ENCODE measurements at places on chromosomes 11 and 22.

DNA sequence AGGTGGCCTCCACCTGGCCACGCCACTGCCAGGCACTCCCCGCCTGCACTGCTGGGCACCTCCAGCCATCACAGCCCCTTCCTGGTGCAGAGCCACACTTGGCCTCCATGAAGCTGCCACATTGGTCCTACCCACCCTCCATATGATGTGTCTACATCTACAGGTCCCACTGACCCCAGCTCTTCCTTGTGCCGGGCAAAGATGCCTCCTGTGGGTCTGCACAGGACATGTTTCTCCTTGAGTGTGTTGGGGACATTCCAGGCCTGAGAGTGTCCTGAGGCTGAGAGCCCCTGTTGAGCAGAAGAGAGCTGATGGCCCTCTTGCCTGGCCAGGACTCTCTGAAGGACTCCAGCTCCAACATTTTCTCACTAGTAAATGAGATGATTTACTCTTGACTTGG is 7.5 kb downstream of the THY1 start:
- no peak for DNase-seq

- no peak for DNase-seq
Measured at GRCh38 chr11:8093931-8094575, 13.0 kb downstream of the TUB start.

DNA sequence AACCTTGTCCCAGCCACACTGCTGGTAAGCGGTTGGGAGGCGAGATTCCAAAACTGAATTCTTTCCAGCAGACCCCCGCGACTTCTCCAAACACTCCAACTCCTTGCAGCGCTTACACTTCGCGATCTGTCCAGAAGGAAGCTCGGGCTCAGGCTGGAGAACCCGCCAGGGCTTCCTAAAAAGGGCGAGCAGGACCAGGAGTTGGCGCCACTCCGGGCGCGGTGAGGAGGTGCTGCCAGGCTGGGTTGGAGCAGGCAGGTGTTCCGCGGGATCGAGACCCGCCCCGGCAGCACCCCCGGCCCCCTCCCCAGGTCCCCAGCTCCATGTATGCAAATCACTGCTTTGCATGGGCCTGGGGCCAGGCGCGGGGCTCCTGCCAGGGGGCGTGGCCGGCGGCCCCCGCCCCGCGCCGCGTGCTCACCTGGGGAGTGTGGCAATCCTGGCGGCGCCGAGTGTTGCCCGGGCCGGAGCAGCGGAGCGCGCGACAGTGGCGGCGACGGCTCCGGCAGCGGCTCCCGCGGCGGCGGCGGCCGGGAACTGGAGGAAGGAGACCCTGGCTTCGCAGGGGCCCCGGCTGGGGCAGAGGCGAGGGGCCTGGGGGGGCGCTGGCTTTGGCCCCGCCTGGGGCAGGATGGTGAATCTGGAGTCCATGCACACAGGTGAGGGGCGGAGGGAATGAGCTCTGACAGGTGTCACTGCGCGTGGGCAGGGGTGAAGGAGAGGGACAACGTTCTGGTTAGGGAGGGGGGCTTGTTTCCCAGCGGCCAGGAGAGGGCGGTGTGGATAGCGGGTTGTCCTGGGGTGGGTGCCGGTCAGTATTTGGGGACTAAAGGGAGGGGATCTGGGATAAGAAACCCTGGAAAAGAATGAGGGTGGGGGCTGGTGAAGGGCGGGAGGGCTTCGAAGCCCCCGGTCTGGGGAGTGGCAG is at the start of gene POU2F3:
POU2F3 (plus strand) TSS at position 428 of the 928 bp plus-strand sequence; CDS start at position 632, 204 bp downstream.
- DNase-seq = no peak

GRCh38 chr11:16018931-16019330 is 337.4 kb downstream of the SOX6 start:
- DNase-seq = no peak

GRCh38 chr11:32333320-32333991 is 101.9 kb downstream of the WT1 start:
- no peak for DNase-seq

- no peak for DNase-seq
Measured at GRCh38 chr11:107563702-107564101, 1.8 kb downstream of the ALKBH8 start.

DNA sequence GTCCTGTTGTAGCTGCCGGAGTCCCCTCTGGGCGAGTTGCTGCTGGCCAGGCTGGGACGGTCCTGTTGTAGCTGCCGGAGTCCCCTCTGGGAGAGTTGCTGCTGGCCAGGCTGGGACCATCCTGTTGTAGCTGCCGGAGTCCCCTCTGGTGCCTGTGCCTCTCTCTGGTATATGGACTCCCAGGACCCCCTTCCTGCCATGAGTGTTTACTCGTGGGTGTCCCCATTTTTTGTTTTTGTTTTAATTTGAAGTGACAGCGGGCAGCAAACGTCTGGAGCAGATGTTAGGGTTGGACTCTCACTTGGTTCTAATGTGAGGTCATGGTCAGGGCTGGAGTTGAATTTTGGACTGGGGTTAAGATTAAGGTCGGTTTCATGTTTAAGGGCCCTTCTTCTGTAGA is 14.2 kb downstream of the SHANK3 start:
- DNase-seq = no peak

GRCh38 chr22:19770349-19771220 is 10.0 kb downstream of the TBX1 start:
- DNase-seq = no peak

GRCh38 chr22:42645341-42645937 is 3.8 kb downstream of the CYB5R3 start:
- DNase-seq = no peak

DNA sequence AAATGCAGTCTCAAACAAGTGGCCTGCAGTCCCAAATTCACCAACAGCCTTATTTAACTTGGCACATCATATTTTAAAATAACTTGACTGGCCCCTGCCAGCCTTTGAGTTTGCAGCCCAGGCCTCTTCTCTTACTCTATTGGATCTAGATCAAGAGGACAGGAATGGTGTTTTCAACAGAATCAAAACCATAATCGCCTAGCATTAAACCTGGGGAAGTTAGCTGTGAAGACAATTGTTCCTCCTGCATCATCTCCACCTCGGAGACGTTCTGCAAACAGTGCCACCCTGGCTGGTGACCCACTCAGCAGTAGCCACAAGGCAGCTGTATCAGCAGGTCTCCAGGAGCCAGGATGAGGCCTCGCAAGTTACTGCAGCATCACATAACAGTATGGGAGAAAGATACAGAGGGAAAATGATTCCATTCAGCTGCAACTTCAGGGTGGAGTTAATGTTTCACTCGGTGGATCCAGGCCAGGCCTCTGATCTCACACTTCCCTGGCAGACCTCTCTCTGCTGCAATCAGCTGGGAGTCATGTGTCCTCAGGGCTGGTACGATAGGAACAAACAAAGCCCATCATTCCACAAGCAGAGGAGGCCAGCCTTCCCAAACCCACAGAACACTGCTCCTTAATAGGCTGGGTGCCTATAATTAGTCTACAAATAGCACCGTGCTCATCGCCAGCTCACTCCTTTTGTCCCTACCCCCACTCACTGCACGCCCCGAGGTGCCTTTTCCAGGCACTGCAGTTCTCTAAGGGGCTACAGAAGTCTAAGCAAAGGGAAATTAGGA is 18.6 kb upstream of the SCN2B start:
- no peak for DNase-seq

DNA sequence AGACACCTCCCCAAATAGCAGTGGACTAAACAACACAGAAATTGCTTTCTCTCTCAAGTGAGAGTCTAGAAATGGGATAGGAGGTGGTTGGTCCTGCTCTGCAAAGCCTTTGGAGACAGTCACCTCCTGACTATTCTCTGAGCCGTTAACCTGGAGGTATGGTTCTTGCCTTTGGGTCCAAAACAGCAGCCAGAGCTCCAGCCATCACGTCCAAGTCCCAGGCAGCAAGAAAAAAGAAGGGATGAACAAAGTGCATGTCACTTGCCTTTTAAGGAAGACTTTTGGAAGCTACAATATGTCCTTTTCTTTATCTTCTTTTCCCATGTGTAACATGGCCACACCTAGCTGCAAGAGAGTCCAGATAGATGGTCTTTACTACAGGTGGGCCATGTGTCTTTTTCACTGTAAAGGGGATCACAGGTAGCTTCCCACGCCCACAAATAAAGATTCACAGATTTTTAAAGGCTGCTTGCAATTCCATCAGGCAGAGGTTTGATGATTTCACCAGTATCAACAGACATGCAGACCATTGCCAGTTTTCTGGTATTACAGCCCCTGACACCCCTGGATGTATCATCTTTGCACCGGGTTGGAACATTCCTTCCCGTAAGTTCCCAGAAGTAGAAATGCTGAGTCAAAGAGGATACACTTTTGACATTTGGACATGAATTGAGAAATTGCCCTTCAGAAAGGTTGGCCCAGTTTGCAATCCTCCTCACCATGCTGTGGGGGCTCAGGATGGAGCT is 66.0 kb downstream of the MYEOV start:
- DNase-seq = no peak

- no peak for DNase-seq
Measured at GRCh38 chr11:30406978-30407762, 84.3 kb downstream of the ARL14EP start.

DNA sequence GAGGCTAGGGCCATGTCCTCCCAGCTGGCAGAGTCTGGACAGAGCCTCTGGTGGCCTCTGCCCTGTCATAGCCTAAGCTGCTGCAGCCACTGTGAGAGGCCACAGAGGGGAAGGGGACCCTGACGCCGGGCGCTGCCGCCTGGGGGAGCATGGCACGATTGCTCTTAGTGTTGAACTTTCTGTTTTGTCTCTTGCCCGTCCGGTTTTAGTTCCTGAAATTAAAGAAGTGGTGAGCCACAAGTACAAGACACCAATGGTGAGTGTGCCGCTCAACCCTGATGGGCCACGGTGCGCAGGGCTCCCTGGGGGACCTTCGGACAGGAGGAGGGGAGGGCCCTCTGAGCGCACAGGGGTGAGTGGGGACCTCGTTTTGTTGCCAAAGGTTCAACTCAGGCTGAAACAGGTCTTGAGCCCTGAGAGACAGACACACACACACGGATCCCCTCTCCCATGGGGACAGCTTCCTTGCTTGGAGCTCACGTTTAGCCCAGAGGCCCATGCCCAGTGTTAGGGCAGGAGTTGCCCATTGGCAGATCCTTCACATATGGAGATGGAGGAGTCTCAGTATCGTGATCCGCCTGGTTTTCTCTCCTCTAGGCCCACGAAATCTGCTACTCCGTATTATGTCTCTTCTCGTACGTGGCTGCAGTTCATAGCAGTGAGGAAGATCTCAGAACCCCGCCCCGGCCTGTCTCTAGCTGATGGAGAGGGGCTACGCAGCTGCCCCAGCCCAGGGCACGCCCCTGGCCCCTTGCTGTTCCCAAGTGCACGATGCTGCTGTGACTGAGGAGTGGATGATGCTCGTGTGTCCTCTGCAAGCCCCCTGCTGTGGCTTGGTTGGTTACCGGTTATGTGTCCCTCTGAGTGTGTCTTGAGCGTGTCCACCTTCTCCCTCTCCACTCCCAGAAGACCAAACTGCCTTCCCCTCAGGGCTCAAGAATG is 23.8 kb downstream of the MYBPC3 start:
- DNase-seq = no peak

- no peak for DNase-seq
Measured at GRCh38 chr11:73869332-73869949, 7.2 kb downstream of the COA4 start.

GRCh38 chr11:115313224-115313838 is 190.9 kb downstream of the CADM1 start:
- no peak for DNase-seq

DNA sequence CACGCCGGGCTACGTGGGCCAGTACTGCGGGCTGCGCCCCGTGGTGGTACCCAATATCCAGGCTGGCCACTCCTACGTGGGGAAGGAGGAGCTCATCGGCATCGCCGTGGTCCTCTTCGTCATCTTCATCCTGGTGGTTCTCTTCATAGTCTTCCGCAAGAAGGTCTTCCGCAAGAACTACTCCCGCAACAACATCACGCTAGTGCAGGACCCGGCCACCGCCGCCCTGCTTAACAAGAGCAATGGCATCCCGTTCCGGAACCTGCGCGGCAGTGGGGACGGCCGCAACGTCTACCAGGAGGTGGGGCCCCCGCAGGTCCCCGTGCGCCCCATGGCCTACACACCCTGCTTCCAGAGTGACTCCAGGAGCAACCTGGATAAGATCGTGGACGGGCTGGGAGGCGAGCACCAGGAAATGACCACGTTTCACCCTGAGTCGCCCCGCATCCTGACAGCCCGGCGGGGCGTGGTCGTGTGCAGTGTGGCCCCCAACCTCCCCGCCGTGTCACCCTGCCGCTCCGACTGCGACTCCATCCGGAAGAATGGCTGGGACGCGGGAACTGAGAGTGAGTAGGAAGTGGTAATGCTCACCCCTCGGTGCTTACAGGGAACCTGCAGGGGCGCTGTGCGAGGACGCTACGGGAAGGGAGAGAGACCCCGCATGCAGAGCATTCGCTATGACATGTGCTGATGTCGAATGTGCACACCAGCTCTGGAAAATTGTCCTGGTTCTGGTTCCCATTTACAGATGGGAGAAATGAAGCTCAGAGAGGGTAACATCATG is 86.4 kb upstream of the MTNR1B start:
- DNase-seq = no peak

DNA sequence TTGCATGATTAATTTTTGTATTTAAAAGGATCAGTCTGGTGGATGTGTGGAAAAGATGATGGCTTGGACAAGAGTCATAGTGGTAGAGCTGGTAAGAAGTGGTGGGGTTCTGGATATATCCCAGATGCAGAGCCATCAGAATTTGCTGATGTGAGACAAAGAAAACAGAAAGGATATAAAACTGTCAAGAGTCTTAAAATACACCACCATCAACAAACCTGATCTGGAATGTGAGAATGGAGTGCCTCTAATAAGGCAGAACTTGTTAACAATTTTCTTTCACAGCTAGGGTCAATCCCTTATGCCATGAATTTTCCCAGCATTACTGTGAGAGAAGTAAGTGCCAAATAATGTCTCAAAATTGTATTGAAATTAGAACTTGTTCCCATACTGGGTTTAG is 215.4 kb downstream of the METTL15 start:
- no peak for DNase-seq

DNA sequence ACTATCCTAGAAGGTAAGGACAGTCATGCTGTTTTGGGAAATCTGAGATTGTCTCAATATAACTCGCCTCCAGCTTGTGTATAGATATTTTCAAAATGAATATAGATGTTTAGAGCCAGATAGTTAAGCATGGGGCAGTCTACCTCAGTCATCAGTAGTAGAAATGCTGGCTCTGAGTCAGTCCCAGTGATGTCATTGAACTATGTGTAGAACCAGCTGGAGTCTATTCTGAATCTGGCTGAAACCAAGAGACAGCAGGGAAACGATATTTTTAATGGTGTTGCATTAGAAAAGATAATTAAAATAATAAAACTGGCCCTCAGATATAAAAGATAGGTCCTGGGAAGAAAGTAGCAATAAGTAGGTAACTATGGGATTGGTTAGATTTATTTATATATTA is 25.9 kb downstream of the PIWIL4 start:
- DNase-seq = no peak

- peak; percentile 4 for DNase-seq
Measured at GRCh38 chr11:77411137-77411707, 62.7 kb downstream of the PAK1 start.

GRCh38 chr22:32796865-32797573 is 4.5 kb upstream of the TIMP3 start:
- DNase-seq = peak; percentile 37

- DNase-seq = no peak
Measured at GRCh38 chr11:63939397-63939891, 642 bp downstream of the NAA40 start.

GRCh38 chr22:41175546-41175945 is 29.6 kb upstream of the L3MBTL2 start:
- no peak for DNase-seq
